Hematopoietic multipotent progenitor cell treated with erythropoietin and hydrocortisone succinate and interleukin-3 and kit ligand, for 15 days (in vitro differentiated cells): ENCODE measurements at places on chromosomes 6 and 20.

DNA sequence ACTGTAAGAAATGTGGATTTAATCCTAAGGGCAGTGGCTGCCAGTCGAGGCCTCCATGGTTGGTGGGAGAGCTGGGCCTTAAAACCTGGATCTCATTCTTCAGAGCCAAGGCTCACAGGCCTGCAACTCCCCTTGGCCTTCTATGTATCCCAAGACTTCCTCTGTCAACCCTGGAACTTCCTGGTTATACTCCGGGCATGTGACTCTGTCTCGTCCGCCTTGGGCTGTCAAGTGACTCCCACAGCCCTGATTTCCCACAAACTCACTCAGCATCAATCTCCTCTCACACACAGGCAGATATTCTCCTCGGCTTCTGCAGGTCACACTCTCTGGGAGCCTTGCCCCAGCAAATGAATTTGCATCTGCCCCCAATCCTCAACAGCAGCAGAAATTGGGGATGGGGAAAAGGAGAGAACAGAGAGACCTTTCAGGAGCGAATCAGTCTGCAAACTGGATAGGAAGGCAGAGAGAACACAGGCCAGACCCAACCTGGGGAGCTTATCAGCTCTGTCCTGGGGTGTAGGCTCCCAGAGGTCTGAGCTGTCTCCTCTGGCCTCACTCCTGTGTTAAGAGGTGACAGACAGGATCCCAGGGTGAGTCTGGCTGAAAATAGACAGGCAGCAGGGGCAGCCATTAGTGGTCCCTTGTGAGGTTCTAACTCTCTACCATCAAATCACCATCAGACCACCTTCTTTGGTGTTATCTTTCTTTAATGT, 30.4 kb upstream of the PREX1 start:
- DNase-seq = no peak

DNA sequence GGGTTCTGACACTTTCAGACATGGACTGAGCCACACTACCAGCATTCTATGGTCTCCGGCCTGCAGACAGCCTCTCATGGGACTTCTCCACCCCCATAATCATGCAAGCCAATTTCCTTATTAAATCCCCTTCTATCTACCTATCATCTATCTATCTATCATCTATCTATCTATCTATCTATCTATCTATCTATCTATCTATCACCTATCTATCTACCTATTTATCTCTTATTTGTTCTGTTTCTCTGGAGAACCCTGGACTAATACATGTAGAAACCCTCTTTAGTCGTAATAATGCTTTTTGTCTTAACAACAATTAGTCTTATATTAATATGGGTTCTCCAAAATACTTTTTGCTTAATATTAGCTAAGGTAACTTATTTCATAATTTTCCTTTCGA, 174.1 kb upstream of the PRSS16 start:
- no peak for DNase-seq

- no peak for DNase-seq
Observed at GRCh38 chr20:38935967-38936407, 9.8 kb downstream of the FAM83D start.

- DNase-seq = no peak
Observed at GRCh38 chr6:47231151-47231550, 78.6 kb downstream of the TNFRSF21 start.

DNA sequence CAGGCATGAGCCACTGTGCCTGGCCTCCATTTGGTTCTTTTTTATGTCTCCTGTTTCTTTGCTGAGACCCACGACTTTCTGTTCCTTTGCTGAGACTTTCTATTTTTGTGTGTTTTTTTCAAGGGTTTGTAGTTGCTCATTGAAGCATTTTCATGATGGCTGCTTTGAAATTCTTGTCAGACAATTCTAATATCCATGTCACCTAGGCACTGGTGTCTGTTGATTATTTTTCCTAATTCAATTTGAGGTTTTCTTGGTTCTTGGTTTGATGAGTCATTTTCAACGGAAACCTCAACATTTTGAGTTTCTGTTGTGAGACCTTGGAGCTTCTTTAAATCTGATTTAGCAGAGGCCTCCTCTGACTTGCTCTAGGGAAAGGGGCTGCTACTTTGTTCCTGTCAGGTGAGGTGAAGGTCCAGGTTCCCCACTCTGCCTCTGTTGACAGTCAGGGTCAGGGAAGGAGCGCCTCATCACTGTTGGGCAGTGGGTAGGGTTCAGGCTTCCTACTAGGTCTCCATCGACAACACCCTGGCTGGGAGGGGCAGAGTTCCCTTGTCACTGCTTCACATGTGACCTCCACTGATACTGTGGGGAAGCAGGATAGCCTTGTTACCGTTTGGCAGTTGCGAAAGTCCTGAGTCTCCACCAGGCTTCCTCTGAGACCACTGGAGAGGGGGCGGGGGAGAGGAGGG, 67.2 kb upstream of the RNF24 start:
- peak; percentile 86 for DNase-seq

DNA sequence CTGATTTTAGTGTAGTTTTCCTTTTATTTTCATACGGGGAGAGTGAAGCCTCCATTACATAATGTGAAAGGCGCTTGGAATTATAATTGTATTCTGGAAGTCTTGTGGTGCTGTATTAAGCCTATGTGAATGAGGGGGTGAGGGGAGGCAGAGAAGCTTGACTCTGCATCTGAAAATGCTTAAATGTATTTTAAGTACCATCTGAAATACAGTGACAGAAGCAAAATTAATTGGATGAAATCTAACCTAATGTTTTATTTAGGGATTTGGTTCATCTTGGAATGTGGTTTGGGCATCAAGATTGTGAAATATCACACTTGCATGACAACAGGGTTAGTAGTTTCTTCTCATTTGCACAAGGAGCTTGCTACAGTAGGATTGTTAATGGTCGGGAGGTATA, 41.2 kb downstream of the TMEM200A start:
- no peak for DNase-seq

GRCh38 chr6:168916576-168917211, 337.0 kb downstream of the THBS2 start:
- no peak for DNase-seq

DNA sequence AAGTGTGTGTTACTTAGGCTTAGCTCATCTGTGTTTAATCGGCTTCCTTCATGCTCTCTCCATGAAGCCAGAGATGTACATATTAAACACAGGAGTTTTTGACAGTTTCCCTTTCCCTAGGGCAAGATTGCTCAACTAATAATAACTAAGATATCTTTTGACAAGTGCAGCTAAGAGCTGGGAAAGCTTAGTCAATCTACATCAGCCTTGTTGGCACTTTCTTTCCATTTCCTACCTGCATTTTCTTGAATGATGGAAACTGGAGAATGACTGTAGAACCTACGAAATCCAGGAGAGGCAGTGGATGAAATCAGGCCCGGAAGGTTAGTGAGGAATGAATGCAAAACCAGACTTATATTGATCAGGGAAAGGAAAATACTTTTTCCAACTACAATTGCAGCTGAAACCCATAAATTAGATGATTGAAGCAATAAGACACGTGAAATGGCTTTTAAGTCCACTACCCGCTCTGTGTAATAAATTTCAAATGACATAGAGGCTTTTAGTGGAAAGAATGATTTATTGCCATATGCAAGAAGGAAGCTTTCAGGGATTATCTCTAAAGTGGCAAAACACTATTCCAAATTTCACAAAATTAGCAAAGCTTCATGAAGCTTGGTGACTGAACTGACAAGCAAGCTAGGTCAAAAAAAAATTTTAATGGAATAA, 237.2 kb upstream of the ID4 start:
- DNase-seq = no peak

GRCh38 chr6:114315831-114316595, 26.8 kb downstream of the HS3ST5 start:
- no peak for DNase-seq

DNA sequence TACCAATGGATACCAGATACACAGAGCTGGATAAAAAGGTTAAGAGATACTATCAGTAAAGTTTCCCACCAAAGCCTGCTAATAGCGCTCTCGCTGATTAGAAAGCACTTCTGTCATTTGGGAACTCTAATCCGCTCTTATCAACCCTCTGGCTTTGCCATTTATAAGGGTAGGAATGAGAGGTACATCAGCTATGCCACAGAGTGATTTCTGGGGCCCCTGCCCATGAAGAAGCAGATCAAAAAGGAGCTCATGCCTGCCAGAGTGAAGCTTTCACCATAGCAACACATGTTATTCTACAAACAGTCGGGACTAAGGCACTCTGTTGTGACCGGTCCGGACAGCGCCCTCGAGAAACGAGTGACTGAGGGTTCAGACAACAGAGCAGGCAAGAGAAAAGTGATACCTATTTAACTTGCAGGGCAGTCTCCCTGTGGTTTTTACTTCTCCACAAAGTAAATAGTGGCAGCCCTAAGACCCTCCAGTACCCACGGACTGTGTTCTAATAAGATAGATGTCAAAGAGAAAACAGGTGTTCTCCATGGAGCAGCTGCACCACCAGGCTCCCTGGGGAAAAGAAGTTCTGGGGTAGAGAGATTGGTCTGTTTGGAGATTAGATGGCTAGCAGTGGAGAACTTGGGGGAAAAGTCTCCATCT, 5.6 kb downstream of the TRAM2 start:
- DNase-seq = no peak

DNA sequence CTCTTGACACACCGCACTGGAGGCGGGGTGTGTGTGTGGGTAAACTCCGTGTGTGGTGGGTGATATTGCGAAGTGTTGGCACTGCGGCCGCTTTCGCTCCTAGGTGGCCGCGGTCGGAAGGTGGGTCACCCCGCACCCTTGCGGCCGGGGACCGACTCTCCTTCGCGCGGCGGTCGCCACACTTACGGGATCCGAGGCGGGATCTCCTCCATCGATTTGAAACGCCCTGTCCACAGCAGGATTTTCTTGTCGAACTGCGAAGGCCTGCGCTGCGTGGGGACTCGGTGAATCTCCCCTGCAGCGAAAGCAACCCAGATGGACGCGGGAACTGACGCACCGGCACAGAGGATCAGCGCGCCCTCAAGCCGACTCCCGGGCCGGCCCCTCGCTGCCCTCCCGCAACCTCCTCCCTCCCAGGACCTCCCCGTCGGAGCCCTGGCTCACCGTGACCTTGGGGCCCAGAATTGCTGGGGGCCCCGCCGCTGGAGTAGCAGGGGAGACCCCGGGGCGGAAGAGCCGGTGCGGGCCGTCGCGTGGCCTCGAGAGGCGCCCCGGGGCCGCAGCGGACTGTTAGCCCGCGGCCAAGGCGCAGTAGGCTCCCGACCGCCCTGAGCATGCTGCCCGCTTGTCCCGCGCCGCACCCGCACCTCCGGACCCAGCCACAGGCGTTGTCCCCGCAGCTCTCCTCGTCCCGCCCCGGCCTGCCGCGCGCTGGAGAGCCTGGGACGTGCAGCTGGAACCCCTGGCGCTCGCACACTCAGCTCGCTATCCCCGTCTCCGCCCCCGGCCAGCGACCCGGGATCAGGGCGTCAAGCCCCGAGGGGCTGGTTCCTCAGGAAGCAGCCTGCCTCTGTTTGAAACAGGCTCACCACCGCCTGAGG, at the start of gene FAM162B:
Gene FAM162B (minus strand): TSS at position 759 of the 881 bp plus-strand sequence. CDS start 143 bp downstream, at position 616.
- no peak for DNase-seq

GRCh38 chr6:170192905-170193304, 98.0 kb downstream of the DLL1 start:
- no peak for DNase-seq

GRCh38 chr20:44001667-44002596, 87.3 kb downstream of the TOX2 start:
- no peak for DNase-seq

- no peak for DNase-seq
Observed at GRCh38 chr6:100473182-100473581, 8.5 kb upstream of the SIM1 start.

DNA sequence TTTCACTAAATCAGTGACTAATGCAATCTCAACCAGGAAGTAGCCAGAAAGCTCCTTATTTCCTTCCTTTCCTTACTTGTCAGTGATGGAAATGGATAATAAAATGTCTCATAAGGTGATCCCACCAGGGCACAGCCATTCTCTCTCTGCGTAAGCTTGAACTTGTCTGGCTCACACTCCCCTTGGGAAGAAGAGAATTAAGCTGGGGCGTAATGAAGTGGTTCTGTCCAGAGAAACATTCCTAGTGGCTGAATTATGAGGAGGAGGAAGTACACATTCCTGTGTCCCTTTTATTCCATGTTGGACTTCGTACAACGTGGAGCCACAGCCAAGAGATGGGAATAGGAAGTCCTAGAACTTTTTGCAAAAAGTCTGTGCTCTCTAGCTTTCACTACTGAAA, 93.7 kb downstream of the MTHFD1L start:
- DNase-seq = no peak

- no peak for DNase-seq
Observed at GRCh38 chr20:20362774-20363433, 5.0 kb upstream of the INSM1 start.

GRCh38 chr20:56361900-56362299, 3.1 kb downstream of the FAM210B start:
- DNase-seq = peak; percentile 51

DNA sequence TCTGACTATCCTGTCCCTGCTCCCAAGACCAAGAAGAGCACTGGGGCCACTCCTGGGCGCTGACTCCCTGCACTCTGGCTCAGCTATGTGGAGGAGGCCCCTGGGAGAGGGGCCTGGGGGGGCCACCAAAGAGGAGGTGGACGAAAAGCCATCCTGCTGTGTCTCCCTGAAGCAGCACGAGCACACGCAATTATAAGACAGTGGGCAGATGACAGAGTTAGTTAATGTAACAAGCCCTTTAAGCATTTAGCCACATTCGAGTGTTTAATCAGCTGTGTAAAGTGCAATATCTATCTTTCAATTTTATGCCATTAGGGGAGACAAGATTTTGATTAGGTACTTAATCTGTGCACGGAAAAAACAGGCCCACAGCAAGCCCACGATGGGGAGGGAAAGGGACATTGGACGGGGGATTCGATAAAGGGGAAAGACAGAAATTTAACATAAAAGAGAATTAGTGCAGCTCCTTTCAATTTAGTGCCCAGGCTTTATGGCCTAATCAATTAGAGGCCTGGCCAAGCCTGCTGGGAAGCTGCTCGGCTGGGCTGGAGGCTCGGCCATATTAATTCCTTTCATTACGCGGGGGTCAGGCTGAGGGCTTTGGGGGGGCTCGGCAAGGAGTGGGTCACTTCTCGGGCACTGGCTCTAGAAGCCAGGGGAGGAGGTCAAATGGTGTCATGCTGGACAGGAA, 286.2 kb downstream of the DHX35 start:
- no peak for DNase-seq

DNA sequence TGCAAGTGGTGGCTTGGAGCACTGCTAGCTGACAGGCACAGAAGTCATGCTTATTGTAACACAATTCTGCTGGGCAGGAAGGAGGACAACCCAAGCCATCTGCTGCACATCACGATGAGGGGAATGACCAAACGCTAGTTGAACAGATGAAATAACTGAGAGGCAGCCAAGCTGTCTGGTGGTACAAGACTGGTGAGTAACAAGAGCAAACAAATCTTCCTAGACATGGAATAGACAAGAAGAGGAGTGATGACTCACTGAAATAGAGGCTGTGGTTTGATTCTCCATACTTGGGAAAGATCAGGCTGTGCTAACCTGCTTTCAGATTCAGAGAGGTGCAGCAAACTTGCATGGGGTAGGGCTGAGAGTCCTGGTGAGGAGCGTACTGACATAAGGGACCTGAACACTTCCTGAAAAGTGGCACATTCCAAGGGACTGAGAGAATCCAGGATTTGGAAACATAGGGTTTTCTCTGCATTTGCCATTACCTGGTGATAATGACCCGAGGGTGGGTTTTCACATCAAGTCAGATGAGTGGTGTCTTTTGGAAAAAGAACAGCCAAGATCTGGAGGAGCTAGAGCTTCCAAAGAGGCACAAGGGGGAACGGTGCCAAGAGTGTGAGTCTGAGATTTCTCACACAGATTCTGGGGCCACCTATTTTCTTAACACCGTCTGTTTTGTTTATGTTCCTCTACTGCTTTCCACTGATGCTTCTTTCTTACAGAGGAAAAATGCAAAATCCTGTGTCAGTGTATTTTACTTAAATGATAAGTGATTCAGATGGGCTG, 60.0 kb downstream of the PRL start:
- no peak for DNase-seq
